ENCODE measurements at places on chromosomes 7 and 10.
A peak's percentile ranks its signal among the peaks of the same experiment; 100 is the strongest.

- H3K27me3 ChIP-seq, result no peaks in the 10 kb centered on the region
- no peak overlapping the region for H3K4me3 ChIP-seq
- DNase-seq, result peak; percentile 52
Measured at GRCh38 chr7:88140947-88141346, 78.9 kb downstream of the SRI start.

GRCh38 chr10:819816-820215 lies 111.7 kb downstream of the LARP4B start:
- no peak overlapping the region for H3K27ac ChIP-seq
- no peaks in the 10 kb centered on the region for H3K27me3 ChIP-seq
- no peaks in the 10 kb centered on the region for H3K4me1 ChIP-seq
- no peak overlapping the region for H3K4me3 ChIP-seq

DNA sequence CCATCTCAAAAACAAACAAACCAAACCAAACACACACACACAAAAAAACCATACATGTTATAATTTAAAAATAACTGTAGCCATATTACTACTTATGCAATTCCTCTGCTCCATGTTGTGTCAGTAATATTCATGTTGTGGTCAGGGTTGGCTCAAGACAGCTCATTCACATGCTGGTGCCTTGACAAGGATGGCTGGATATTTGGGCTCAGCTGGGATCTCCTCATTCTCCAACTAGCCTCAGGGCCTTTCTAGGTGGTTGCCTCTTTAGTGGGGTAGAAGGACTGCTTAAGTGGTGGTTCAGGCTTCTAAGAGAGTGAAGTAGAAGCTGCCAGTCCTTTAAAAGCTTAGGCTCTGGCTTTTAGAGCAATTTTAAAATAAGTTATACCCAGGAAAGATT lies 189.3 kb downstream of the ADRA2A start:
- no peaks in the 10 kb centered on the region for H3K4me1 ChIP-seq
- DNase-seq, result no peak
- H3K27me3 ChIP-seq, result no peaks in the 10 kb centered on the region
- no peak overlapping the region for H3K4me3 ChIP-seq
- no peaks in the 10 kb centered on the region for H3K36me3 ChIP-seq

- H3K36me3 ChIP-seq, result no peaks in the 10 kb centered on the region
- no peaks in the 10 kb centered on the region for H3K27me3 ChIP-seq
- H3K27ac ChIP-seq, result peak overlapping the region; percentile 3
- no peaks in the 10 kb centered on the region for H3K4me1 ChIP-seq
Measured at GRCh38 chr10:8543361-8544056, 489.0 kb downstream of the GATA3 start.

DNA sequence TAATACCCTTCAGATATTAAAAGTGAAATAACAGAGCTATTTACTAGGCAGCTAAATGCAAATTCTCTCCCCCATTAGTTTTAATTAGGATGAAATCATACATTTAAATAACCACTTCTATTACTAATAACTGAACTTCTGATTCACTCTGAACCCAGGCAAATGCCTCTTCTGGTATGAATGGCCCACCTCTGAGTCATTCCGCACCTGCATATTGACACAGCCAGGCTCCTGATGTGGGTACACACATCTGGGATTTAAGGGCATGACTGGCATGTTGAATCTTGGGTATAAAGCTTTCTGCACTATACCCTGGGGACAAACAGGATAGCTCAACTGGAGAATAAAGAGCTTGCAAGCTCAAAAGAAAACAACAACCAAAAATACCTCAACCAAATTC lies 140.9 kb downstream of the AUTS2 start:
- DNase-seq, result no peak
- H3K27ac ChIP-seq, result no peak overlapping the region

- no peaks in the 10 kb centered on the region for H3K27me3 ChIP-seq
- no peak for DNase-seq
- peak overlapping the region; percentile 76 for H3K27ac ChIP-seq
- no peaks in the 10 kb centered on the region for H3K36me3 ChIP-seq
- no peaks in the 10 kb centered on the region for H3K4me1 ChIP-seq
Measured at GRCh38 chr7:19561121-19561805, 147.6 kb downstream of the POLR1F start.

GRCh38 chr10:100184840-100185239 lies 989 bp downstream of the ERLIN1 start:
- peak overlapping the region; percentile 92 for H3K4me3 ChIP-seq
- H3K27me3 ChIP-seq, result no peaks in the 10 kb centered on the region
- H3K27ac ChIP-seq, result peak overlapping the region; percentile 89
- no peaks in the 10 kb centered on the region for H3K36me3 ChIP-seq

GRCh38 chr10:78865931-78866717 lies 202.6 kb upstream of the ZMIZ1 start:
- H3K36me3 ChIP-seq, result no peaks in the 10 kb centered on the region
- no peaks in the 10 kb centered on the region for H3K4me1 ChIP-seq
- H3K4me3 ChIP-seq, result no peak overlapping the region

DNA sequence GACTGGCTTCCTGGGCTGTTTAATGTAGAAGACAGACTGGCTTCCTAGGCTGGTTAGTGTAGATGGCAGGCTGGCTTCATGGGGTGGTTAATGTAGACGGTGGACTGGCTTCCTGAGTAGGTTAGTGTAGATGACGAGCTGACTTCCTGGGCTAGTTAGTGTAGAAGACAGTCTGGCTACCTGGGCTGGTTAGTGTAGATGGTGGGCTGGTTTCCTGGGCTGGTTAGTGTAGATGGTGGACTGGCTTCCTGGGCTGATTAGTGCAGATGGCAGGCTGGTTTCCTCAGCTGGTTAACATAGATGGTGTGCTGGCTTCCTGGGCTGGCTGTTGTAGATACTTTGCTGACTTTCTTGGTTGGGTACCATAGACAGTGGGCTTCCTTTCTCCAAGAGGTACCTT lies 122.9 kb upstream of the PPP2R2D start:
- no peaks in the 10 kb centered on the region for H3K4me1 ChIP-seq
- no peak overlapping the region for H3K4me3 ChIP-seq
- H3K36me3 ChIP-seq, result no peaks in the 10 kb centered on the region
- H3K27ac ChIP-seq, result no peak overlapping the region

DNA sequence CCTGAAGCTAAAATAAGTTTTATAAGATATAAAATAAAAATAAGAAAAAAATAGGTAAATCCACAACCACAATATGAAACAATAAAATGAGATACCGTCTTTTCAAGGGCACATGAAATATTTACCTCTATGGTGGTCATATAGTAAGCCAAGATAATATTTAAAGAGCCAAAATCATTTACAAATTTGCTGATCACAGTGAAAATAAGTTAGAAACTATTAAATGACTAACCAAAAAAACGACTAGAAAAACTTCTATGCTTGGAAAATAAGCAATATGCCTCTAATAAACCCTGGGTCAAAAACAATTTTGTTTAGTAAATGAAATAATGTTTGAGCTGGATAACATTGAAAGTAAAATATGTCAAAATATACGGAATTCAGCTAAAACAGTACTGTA lies 535.2 kb downstream of the GRID1 start:
- H3K4me1 ChIP-seq, result no peaks in the 10 kb centered on the region
- no peaks in the 10 kb centered on the region for H3K36me3 ChIP-seq
- no peak overlapping the region for H3K27ac ChIP-seq
- no peaks in the 10 kb centered on the region for H3K27me3 ChIP-seq
- DNase-seq, result no peak

DNA sequence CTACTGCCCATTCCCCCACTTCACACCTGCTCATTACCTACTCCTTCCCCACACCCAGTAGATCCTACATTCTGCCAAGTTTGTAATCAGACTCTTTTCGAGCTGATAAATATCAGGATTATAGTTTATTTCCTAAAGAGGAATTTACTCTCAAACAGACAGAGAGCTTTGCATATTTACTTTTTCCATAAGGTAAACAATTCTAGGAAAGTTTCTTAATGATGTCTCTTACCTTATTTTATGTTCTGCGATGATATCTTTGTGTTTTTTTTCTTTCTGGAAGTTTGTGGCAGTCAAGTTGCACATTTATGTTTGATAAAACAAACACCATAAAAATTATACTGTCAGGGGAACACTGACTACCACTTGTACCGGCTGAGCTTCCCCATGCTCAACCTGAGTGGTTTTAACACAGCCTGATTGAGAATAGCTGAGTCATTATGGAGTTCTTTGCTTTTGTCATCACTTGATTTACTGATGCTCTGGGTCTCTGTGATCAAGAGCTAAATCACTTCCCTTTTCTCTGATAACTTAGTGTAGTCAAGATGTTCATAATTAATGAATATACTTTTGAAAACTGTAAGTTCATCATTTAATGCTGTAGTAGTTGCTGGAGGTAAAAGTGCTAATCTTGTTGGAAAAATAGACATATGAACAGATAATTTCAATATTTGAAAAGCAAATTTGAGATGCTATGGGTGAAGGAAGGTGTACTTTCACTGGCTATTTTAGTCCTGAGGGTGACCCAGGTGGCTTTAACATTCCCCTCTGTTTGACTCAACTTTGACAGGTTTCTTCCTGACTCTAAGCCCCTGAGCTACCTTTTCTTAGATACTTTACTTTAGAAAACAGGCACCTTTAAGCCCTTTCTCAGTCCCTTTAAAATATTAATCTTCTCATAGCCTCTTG lies 1034.5 kb upstream of the LRRTM3 start:
- H3K27me3 ChIP-seq, result no peaks in the 10 kb centered on the region
- H3K4me1 ChIP-seq, result peaks cover 6% of the 10 kb centered on the region
- no peak overlapping the region for H3K4me3 ChIP-seq
- DNase-seq, result peak; percentile 27
- H3K27ac ChIP-seq, result peak overlapping the region; percentile 20

- no peaks in the 10 kb centered on the region for H3K27me3 ChIP-seq
- no peak overlapping the region for H3K4me3 ChIP-seq
- H3K27ac ChIP-seq, result no peak overlapping the region
- no peaks in the 10 kb centered on the region for H3K4me1 ChIP-seq
- no peaks in the 10 kb centered on the region for H3K36me3 ChIP-seq
- DNase-seq, result no peak
Measured at GRCh38 chr7:52669031-52669430, 366.4 kb upstream of the POM121L12 start.

- no peaks in the 10 kb centered on the region for H3K27me3 ChIP-seq
- H3K27ac ChIP-seq, result no peak overlapping the region
- no peak for DNase-seq
- H3K4me1 ChIP-seq, result no peaks in the 10 kb centered on the region
Measured at GRCh38 chr10:95791425-95791979, 35.5 kb downstream of the ENTPD1 start.

DNA sequence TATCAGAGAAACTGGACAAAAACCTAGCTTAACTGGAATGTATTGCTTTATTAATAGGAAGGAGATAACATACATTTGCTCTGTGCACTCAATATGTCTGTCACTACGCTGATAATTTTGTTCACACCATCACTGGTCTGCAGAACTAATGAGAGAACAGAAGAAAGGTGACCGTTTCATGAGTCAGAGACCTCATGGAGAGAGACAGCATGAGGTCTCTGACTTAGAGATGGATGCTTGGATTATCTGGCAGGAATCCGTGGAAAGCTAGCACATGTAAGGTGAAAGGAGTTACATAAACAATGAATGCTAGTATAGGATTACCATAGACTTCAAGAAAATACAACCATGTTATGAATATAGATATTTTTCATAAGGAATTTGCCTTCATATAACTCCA lies 947.3 kb downstream of the IPMK start:
- H3K27me3 ChIP-seq, result no peaks in the 10 kb centered on the region
- H3K4me1 ChIP-seq, result no peaks in the 10 kb centered on the region
- H3K36me3 ChIP-seq, result no peaks in the 10 kb centered on the region
- no peak for DNase-seq
- no peak overlapping the region for H3K27ac ChIP-seq
- no peak overlapping the region for H3K4me3 ChIP-seq

DNA sequence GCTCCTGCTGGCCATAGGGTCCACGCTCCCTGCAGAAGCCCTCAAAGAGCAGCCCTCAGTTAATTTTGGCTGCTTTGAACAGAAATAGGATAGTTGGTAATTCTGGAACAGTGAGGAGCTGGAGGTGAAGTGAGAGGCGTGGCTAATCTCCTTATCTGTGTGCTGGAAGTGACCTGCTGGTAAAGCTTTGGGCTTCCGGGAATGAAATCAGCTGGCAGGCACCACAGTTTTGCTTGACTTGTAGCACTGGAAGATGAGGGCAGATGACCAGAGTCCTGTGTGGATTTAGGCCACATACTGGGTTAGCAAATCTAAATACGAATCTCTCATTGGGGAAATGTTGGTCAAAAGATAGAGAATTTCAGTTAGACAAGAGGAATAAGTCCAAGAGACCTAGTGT lies 10.2 kb downstream of the ATP6V0E2 start:
- no peak overlapping the region for H3K4me3 ChIP-seq
- H3K27ac ChIP-seq, result no peak overlapping the region
- peak; percentile 18 for DNase-seq
- H3K27me3 ChIP-seq, result no peaks in the 10 kb centered on the region
- no peaks in the 10 kb centered on the region for H3K4me1 ChIP-seq
- H3K36me3 ChIP-seq, result no peaks in the 10 kb centered on the region

DNA sequence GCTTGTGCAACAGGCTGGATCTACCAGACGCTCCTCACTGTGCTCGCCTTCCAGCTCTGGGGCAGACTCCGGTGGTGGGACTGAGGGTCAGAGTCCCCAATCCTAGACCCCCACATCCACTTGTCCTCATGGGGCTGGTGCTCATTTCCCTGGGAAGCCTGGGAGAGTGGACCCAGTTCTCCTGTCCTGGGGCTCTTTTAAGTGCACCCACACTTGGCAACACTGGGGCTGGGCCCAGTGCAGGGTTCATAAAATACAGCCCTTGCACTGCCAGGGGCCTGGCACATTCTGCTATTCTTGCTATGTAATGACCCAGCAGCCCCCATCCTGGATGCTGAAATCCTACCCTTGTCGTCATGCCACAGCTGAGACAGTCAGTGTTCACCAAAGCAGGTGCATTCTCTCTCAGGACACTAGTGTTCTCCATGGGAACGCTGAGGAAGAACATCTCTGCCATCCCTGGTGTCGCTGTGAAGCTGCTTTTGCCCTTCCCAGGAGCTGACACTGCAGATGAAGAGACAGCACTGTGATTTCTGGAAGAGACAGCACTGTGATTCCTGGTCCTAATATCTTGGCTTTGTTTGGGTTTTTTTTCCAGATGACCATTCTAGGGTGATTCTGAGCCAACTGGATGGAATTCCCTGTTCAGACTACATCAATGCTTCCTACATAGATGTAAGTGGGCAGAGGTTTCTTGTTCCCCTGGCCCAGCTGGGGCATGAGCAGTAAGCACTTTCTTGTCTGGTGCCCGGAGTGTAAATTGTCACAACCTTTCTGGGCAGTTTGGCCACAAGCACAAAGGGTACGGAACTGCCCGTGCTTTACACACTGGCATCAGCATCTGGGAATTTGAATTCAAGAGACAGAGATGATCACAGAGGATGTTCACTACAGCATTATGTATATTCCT lies 65.6 kb downstream of the MKI67 start:
- DNase-seq, result no peak
- no peaks in the 10 kb centered on the region for H3K27me3 ChIP-seq
- H3K27ac ChIP-seq, result no peak overlapping the region

- H3K27me3 ChIP-seq, result peaks cover 25% of the 10 kb centered on the region
- no peaks in the 10 kb centered on the region for H3K36me3 ChIP-seq
Measured at GRCh38 chr10:123964953-123965352, 73.3 kb upstream of the CPXM2 start.

All from hepatocyte (in vitro differentiated cells).